ENCODE measurements at places on chromosomes 2 and 18.
A peak's percentile ranks its signal among the peaks of the same experiment; 100 is the strongest.

DNA sequence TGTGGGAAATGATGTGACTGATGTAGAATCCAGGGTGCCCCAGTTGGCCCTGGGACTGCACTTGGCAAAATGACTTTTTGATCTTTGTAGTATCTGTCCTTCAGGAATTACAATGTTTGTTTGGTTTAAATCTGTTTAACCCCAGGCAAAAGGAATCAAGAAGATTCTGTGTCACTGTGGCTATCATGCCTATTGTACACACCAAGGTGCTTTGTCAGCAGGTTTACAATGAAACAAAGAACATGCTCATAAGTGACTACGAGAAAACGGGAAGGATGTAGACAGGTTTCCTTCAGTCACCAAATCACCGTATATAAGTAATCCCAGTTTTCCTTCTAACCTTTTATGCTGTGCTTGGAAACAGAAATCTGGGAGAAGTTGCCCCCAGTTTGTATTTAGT is 109.5 kb downstream of the RTN4 start:
- DNase-seq: no peak

- no peak for DNase-seq
Measured at GRCh38 chr18:77144451-77145118, 12.0 kb upstream of the MBP start.

GRCh38 chr2:96264656-96265348 is 995 bp downstream of the TMEM127 start:
- no peak for DNase-seq

DNA sequence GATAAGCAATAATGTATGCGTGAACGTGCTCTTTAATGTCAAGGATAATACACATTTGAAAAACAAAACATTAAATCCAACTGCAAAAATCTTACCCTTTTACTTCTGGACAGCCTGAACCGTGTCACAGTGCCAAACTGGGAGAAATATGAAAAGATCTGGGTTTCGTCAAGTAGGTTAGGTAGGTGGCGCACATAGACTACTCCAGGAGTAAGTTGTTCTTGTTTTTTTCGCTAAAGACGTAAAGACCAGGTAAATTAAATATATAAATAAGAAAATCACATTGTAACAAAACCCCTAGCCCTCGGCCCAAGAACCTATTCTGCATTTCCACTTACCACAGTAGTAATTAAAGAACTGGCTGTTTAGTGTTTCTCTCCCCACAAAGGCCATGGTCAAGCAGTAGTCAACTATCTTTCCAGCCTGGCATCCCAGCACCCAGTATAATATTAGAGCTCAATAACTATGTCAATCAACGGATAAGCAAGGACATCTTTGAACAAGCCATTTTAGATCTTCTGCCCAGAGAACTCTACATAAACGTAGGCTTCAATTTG is 1.1 kb downstream of the NIFK start:
- no peak for DNase-seq

GRCh38 chr18:4283746-4284291 is 171.3 kb downstream of the DLGAP1 start:
- no peak for DNase-seq

DNA sequence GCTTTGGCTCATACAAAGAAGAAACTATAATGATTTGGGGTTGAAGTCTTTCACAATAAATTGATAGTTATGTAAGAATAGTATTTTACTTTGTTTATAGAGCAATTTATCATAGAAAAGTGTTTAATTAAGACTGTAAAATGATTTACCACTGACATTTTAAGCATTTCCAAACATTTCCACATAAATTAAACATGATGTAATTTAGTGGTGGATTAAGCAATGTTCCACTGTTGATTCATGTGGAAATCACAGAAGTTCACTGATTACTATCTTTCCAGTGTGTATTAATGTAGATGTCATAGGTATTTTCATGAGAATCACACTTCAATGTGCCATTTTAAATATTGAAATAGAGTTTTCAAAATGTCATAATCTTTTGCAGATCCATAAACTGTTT is 40.1 kb upstream of the GRB14 start:
- DNase-seq: no peak

- DNase-seq: no peak
Measured at GRCh38 chr2:237213315-237214022, 127.8 kb downstream of the COPS8 start.

GRCh38 chr2:8346208-8346607 is 335.6 kb upstream of the ID2 start:
- no peak for DNase-seq

GRCh38 chr18:79797518-79798345 is at the start of gene KCNG2:
TSS of gene KCNG2 (plus strand) at chr18:79797938. CDS start at chr18:79863668, 65,730 bp downstream.
- no peak for DNase-seq

DNA sequence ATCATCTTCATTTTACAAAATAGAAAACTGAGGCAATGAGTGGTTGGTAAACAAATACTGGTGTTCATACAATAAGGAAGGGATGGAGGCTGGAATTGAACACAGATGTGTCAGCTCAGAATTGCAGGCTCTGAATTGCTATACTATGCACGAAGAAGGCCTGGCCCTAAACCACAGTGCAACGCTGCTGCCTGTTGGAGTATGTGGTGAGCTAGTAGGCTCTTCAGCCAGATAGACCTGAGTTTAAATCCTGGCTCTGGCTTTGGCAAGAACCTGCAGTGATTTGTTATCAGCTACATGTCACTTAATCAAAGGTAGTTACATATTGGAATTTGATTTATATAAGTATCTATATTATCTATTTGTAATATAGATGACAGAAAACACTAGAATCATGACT is 1602.4 kb upstream of the CELF4 start:
- no peak for DNase-seq

DNA sequence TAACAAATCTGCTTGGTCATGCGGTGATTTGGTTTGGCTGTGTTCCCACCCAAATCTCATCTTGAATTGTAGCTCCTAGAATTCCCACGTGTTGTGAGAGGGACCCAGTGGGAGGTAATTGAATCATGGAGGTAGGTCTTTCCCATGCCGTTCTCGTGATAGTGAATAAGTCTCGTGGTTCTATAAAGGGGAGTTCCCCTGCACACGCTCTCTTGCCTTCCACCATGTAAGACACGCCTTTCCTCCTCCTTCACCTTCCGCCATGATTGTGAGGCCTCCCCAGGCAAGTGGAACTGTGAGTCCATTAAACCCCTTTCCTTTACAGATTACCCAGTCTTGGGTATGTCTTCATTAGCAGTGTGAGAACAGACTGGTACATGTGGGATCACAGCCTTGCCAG is 36.7 kb downstream of the TRABD2A start:
- no peak for DNase-seq

GRCh38 chr2:239657236-239657635 is 256.4 kb upstream of the HDAC4 start:
- DNase-seq: no peak

GRCh38 chr2:200225951-200226350 is 80.5 kb upstream of the SPATS2L start:
- DNase-seq: no peak

- DNase-seq: no peak
Measured at GRCh38 chr2:72442270-72442669, 294.6 kb upstream of the CYP26B1 start.

- DNase-seq: no peak
Measured at GRCh38 chr2:207161247-207162123, 4.3 kb downstream of the KLF7 start.

DNA sequence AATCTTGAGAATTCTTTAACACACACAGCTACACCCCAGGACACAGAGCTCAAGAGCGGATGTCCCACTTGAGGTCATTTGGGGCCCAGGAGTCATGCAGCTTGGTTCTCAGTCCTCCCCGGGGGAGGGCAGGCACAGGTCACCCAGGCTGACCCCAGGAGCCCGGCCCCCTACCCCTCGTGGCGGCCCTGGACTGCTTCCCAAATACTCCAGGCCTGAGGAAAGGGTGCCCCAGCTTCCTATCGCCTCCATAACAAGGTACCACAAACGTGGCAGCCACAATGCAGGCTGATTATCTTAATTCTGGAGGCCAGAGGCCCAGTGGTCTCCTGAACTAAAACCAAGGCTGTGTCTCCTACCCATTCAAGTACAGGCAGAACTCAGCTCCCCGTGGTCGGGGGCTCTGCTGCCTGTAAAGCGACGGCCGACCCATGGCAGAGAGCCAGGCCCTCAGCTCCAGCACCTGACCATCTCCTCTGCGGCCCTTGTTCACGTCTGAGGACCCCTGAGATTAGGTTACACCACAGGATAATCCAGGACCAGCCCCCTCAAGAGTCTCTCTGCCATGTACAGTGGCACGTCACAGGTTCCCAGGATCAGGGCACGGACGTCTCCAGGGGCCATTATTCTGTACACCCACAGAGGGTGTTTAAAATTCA is 10.5 kb downstream of the SLC66A2 start:
- no peak for DNase-seq

- no peak for DNase-seq
Measured at GRCh38 chr2:124323321-124323720, 298.2 kb downstream of the CNTNAP5 start.

DNA sequence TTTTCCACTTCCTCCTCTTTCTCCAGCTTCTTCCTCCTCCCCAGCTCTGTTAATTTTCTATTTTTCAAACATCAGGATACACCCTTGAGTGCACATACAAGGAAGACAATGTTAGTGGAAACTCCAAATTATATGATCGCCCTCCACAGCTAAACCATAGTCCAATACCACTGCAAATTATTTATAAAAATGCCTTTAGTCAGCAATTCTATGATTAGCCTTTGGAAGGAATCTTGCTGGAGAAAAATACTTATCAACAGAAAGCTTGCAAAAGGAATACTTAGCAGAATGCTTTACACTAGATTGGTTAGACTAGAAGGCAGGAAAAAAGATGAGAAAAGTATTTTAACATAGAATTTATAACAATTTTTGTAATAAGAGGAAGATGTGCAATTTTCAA is 178.9 kb downstream of the FAM124B start:
- no peak for DNase-seq

DNA sequence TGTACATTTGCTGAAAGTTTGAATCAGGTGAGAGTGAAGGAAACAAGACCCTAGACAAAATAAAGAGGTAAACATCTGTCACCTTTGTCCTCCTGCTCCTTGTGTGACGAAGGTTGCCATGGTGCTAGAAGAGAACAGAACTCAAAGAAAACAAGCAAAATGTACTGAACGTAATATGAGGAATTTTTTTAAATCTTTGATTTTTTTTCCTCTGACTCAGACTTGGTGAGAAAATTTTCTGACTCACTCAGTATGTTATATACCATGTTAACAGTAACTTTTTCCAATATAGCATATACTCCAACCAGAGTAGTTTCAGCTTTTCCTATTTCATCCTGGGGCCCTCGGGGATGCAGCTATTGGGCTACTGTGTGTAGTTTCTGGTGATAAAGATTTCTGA is 2114.6 kb upstream of the PIK3C3 start:
- DNase-seq: no peak

DNA sequence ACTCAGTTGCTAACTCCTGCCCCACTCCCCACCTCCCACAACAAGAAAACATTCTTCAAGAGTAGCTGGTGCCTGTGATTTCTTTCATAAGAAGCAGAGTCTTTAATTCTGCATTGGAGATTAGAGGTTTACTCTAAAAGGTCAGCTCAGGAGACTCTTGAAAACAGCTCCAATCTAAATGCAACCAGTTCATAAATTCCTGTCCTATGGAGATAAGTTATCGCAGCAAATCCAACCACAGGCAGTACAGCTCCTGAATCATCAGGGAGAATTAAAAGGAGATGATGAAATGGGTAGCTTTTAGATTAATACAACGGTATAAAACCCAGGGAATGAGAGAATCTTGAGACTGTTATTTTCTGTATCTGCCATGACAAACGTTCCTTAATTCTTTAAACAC is 130.7 kb downstream of the SOCS6 start:
- no peak for DNase-seq

DNA sequence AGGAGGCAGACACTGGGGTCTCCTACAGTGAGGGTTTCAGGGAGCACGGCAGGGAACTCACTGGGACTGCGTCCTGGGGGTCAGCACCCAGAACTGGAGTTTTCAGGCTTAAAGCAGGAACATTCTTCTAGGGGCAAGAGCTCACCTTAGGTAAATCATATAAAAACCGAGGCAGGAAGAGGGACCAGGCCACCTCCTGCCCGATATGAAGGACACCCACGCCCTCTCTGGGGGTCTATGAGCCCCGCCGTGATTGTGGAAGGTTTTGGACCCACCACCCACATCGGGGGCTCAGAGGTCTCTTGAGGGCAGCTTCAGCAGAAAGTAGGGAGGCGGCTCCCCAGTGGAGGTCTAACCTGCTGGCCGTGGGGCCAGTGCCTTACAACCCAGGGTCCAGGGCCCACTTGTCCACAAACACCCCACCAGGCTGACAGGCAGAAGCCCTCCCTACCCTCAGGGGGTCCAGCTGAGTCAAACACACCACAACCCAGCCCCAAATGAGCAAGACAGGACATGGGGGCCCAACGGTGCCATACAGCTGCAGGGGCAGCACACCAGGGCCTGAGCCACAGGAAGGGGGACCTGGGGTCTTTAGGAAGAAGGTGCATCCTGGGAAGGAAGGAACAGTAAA is 25.3 kb downstream of the CROCC2 start:
- DNase-seq: no peak

DNA sequence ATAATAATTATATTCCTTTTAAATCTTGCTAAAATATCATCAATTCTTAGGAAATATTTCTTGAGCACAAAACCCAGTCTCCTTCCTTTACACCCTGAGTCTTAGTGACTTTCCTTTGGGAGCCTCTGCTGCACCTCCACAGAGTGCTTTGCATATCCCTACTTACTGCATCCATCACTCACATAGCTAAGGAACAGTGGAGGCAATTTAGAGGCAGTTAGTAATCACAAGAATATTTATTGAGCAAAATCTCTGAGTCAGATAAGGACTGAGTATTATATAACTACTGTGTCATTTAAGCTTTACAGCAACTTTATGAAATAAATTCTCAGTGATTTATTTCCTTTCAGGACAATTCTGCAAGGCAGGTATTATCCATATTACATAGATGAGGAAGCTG is 327.7 kb downstream of the TMX3 start:
- no peak for DNase-seq

DNA sequence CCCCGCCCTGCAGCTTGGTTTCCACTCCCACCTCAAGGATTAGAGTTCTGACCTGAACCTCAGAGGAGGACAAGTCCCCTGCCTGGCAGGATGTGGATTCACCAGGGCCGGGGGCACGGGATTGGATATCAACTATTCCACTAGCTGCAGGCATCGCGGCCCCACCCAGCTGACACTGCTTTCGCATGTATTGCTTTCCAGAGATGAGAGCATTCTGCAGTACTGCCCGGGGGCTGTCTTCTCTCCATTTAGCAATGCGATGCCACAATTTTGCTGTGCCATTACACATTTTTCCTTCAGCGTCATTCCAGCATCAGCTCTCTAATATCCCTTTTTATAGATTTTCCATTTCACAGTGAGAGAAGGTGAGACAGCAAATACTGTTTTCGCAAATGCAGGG is 42.0 kb downstream of the CTIF start:
- no peak for DNase-seq

- DNase-seq: no peak
Measured at GRCh38 chr2:16726147-16726546, 60.5 kb upstream of the CYRIA start.

DNA sequence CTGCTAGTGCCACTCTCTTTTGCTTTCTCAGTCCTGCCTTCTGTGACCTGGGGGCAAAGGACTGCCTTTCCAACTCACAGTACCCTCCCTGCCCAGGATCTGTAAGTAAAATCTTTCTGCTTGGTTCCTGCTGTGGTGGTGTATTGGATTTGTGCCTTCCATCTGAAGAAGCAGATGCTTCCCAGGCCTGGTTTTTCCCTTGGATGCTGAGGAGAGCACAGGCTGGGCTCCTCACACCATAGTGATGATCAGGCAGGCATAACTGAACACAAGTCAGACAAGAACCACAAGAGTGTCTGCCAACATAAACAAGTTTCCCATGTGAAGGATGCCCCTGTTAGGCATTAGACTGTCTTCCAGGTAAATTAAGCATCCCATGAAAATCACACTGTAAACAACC is 121.3 kb upstream of the NRXN1 start:
- no peak for DNase-seq

GRCh38 chr2:134120733-134121630 is 132.9 kb upstream of the MGAT5 start:
- DNase-seq: peak; percentile 69
